ENCODE measurements at places on chromosomes 13 and 19.
A peak's percentile ranks its signal among the peaks of the same experiment; 100 is the strongest.

DNA sequence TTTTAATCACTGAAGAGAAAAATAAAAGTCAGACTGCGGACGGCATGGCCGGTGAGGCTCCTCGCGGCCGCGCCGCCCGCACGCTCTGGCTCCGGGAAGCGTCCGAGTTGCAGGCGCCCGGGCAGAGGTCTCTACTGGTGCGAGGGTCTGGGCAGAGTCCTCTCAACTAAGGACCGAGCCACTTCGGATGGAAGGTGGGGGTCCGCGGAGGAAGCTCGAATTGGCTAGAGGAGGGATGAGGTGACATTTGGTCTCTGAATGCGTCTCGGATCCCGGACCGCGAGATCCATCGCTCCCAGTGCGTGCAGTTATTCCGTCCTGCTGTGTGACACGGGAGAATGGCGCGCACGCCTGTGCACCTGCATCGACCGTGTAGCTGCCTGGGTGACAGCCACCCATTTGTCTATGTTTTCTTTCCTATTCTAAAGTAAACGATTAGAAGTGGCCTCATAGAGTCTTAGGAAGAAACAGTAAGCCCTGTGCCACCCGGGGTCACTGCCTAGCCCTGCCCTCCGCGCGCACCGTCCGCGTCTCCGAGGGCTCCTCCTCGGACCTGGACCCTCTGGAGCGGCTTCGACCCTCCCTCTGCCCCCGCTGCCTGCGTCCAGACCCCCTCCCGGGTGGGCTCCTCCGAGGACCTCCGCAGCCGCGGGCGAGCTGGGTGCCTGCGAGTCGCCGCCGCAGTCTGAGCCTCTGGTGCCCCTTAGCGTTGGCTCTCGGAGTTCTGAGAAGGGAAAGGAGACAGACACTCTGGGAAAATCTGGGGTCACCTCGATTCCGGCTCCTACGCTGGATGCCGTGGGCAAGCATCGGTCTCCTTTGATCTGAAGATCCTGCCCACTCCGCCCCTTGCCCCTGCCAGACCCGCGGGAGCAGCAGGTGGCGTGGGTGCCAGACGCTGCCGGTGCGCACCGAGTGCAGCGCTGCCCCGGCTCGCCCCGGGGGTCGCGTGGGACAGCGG lies 347.4 kb downstream of the LIG4 start:
- DNase-seq, result peak; percentile 60

DNA sequence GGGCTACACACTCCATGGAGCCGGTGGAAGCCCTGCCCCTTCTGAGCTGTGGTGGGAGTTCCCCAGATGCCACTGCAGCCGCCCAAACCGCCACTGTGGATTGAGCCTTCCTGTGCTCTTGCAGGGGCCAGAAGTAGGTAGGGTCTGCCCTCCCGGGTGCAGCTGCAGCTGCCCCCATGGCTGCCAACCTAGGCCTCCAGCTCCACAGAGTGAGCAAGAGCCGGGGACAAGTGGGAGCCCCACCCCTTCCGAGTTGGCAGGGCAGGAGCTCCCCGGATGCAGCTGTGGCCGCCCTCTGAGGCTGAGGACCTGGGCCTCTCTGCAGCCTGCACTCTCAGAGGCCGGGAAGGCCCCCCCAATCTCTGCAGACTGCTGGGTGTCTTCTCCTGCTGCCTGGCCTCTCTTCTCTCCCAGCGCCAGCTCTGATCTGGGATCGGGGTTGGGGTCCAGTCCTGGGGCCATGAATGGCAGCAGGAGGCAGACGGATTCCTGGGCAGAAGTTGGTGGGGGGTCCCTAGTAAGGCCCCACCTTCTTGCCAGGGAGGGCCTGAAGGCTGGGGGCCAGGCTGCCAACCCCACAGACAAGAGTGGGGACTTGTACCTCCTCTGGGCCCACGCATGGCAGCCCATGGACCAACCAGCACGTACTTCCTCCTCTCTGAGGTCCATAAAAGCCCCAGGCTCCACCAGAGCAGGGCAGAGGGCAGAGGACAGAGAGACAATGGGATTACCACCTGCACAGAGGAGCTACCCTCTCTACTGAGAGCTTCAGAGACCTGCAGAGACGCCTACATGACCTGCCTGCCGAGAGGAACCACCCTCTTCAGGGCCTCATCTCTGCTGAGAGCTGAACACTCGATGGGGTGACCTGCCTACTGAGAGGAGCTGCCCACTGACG lies 28.9 kb downstream of the AP2S1 start:
- no peak for DNase-seq

DNA sequence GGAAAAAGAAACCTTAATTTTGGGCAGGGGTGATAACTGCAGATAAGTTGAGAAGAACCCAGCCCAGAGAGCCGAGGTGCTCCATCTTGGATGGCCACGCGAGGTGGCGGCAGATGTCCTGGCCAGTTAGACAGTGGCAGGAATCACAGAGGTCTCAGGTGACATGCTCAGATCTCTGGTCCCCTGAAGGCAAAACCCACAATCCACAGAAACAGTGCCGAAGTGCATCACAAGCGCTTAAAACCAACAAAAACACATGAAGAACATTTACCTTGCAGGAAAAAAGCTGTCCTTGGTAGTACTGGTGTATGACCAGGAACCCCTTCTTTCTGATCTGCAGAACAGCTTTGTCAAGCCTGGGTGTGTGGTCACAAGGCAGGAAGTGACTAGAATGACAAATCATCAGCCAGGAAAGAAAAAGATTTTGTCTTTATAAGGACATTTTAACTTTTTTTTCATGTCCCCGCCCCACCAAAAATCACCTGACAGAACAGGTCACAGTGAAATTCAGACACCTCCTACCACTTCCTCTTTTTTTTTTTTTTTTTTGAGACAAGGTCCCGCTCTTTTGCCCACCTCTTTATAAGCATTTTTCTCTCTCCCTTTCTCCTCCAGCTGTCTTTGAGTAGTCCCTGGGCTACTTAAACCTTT lies at the start of gene LCP1:
TSS of gene LCP1 (minus strand) at position 338 of the 651 bp plus-strand sequence. CDS start 22,515 bp downstream, outside the sequence.
- no peak for DNase-seq

DNA sequence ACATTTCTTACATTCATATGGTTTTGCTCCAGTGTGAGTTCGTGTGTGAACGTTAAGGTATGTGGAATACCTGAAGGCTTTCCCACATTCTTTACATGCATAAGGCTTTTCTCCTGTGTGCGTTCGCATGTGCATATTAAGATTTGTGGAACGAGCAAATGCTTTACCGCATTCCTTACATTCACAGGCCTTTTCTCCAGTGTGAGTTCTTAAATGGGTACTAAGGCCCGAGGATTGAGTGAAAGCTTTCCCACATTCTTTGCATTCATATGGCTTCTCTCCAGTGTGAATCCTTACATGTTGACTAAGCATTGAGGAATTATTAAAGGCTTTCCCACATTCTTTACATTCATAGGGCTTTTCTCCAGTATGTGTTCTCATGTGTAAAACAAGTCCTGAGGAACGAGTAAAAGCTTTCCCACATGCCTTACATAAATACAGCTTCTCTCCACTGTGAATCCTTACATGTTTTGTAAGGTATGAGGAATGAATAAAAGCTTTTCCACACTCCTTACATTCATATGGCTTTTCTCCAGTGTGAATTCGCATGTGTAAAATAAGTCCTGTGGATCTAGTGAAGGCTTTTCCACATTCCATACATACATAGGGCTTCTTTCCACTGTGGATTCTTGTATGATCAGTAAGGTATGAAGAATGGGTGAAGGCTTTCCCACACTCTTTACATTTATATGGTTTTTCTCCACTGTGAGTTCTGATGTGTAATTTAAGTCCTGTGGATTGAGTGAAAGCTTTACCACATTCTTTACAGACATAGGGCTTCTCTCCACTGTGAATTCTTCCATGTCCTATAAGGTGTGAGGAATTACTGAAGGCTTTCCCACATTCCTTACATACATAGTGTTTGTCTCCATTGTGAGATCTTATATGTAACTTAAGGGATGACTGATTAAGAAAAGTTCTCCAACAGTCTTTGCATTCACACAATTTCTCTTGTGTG lies 10.7 kb downstream of the ZNF846 start:
- DNase-seq, result no peak

DNA sequence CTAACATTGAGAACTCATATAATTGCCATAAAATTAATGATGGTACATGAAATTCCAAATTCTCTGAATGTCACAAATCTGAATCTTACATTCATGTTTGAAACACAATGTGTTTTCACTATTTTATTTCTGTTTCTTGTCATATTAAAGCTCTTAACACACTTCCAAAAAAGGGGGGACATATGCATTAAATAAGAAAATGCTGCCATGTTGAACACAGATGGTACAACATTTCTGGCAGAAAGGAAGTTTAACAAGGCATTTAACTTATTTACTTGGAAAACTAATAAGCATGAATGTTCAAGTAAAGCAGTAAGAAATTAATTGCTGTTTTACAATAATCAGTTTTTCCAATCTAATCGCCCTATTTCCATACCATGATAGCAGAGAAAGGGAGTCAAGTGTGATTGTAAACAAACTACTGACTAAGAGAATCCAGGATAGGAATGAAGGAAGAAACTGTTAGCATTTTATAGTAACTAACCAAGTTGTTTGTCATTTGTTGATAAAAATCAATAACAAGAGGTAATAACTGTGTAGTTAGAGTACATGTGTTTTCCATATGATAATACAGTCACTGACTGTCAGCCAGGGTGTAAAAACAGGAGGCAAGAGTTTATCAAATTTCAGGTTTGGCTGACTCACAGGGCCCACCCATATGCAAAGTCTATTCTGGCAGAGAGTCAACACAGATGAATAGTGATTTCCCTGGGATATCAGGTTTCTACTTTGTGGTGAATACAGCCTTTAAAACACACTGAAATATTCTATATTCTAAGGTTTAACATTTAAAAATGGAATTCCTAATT lies 5.7 kb upstream of the FOXO1 start:
- no peak for DNase-seq

GRCh38 chr19:49287141-49287770 lies 37.7 kb downstream of the SLC6A16 start:
- DNase-seq, result no peak

GRCh38 chr19:31499281-31500196 lies 150.3 kb upstream of the TSHZ3 start:
- no peak for DNase-seq

DNA sequence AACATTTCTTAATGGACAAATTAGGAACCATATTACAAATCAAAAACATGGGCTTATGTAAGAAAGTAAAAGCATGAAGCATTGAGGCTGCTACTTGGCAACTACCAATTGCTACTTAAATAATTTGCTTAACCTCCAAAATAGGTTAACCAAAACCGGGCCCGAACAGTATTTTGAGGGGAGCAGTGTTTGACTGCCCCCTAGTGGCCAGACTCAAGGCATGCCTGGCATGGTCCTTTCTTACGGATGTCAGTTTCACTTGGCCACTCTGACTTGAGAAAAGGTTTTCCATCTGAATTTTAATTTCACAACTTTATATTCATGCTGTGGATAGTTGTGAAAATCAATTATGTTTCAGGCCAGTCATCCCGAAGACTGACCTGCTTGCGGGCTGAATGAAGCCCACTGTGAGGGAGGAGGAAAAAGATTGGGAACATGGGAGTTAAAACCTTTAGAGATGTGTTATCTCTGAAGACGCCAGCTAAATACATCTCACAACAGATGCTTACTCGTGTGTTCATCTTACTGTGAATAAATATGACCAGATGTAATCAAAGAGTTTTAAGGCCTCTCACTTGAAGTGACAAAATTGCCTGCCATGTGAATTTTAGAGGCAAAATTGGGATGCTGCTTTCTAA lies 2.9 kb downstream of the RXFP2 start:
- DNase-seq, result peak; percentile 40

GRCh38 chr19:53870485-53870844 lies 2.8 kb downstream of the MYADM start:
- peak; percentile 22 for DNase-seq

DNA sequence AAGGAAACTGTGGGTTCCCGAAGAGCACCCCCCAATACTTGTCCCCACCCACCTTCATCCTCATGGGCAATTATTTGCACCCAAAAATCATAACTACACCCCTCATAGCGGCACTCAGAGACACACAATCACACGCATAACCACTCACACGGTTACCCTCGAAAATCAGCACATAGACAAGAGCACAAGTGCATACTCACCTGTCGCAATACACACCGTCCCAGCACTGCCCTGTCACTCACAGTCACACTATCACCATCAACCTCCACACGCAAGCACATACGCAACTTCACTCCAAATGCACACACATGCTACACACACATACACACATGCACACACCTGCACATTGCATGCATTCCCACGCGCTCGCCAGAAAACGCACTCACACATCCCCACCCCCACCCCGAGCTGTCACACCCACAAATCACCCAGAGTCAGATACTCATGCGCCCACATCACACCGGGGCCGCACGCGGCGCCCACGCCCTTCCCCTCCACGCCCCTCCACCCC lies 535 bp downstream of the COL5A3 start:
- peak; percentile 54 for DNase-seq

- DNase-seq, result no peak
Measured at GRCh38 chr13:36769126-36769525, 49.9 kb upstream of the RFXAP start.

DNA sequence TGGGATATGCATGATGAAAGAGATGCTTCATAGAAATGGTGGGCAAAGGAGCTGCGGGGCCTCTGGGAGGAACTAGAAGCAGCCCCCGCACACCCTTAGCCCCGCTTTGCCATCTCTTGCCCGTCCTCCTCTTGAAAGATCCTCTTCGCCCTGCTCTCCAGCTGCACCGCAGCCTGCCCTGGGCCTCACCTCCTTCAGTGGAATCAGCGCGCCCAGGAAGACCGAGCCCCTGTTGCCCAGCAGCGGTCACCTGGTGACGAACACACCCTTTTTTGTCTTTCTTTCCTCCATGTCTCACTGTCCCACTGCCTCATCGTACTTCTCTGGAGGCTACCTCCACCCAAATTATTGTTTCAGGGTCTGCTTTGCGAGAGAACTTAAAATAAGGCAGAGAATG lies 807.6 kb downstream of the UQCRFS1 start:
- no peak for DNase-seq

DNA sequence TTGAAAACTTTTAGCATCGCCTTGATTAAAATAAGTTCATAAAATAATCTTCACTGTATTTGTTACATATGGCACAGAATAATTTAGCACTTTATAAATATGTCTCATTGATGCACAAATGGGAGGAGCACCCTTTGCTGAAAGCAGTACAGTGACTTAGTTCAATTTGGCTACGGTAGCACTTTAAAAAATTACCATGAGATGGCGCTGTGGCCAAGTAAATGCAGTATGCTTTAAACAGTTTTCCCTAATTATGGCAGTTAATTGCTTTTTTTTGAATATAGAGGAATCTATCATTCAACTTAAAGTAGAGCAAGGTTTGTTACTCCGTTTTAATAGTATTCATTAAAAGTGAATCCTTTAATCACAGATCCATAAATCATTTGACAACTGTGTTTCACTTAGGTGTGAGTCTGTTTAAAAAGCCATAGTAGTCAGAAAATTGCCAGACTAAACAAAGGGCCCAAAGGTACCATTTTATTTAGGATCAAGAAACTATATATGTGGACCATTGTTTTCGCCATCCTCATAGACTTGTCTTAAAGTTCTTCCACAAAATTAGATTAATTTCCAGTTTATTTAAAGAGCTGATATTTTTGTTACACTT lies 34.7 kb upstream of the ESD start:
- no peak for DNase-seq
